Cardiac fibroblast (primary cell): ENCODE measurements at places on chromosomes 2 and 18.

DNA sequence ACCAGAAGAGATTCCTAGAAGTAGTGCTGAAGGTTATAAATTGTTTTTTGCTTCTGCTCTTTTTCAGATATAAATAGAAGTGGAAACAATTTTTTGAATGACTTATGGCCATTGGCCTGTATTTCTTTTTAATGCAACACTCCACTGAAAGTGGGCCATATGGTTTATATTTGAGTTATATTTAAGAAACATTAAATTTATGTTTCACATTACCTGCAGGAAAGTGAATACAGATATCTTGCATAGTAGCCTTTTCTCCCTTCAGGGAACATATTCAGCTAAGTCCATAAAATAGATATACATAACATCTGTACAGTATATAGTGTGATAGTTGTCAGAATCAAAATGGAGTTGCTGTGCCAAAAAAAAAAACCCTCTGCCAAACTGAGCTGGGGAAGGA is 53.1 kb upstream of the EFEMP1 start:
- DNase-seq = no peak

- peak; percentile 54 for DNase-seq
Measured at GRCh38 chr2:144512891-144513351, 7.0 kb downstream of the ZEB2 start.

- no peak for DNase-seq
Measured at GRCh38 chr2:72961853-72962468, 44.6 kb downstream of the EMX1 start.

- DNase-seq = no peak
Measured at GRCh38 chr18:41146301-41146700, 808.7 kb upstream of the PIK3C3 start.

DNA sequence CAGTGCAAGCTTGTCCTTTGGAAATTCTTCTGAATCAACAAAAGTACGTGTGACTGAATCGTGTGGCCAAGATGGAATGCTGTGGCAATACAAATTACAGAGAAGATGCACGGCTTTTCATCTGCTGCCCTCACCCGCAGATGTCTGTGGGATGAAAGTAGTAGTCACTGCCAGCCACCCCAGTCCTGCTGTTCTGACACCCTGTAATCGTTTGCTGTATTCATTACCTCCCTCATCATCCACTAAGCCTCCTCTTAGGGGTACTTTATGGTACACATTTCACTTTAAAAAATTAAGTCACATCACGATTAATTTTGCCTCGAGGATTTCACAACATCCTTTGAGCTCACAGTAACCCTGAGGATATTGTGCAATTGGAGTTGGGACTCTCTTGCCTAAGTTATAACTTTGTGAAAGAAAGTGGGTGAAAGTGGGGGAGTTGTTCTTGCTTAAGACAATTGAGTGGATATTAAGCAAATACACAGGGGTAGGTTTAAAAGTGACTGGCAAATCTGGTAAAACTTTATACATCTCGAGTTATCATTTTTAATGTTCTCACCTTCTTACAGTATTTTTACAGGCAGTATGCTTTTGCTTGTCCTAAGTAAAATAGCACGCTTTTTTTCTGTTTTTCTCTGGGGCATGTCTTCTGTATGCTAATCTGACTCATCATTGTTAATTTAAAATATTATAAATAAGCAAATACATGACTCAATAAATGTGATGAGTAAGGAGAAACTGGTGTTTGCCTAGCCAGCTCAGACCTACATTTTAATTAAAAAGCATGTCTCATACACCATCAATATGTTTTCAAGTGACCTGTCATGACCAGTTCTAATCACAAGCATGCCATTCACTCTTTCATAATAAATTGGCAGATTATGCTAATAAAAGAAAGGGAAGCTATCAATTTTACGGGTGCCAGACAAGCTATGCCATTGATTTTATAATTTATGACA is 680.9 kb downstream of the IRS1 start:
- DNase-seq = peak; percentile 96
